ENCODE measurements at places on chromosomes 6 and 20.

DNA sequence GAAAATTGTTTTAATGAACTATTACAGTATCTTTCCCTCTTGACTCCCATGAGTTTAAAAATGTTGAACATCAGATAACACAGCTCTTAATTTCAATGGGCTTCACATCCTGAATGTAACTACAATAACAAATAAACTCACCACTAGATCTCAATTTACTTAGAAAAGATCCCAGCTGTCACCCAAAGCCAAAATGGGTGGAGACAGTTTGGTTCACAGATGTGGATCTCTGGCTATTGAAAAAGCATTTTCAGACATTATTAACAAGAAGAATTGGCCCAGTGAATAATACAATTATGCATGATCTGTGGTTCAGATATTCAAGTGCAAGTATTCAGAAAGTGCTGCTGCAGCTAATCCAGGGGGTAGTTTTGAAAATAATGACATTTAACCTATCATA, 184.7 kb upstream of the RALGAPA2 start:
- ATAC-seq = no peak

- no peak for ATAC-seq
These were observed 207.1 kb upstream of the SNX9 start for GRCh38 chr6:157615951-157616350.

DNA sequence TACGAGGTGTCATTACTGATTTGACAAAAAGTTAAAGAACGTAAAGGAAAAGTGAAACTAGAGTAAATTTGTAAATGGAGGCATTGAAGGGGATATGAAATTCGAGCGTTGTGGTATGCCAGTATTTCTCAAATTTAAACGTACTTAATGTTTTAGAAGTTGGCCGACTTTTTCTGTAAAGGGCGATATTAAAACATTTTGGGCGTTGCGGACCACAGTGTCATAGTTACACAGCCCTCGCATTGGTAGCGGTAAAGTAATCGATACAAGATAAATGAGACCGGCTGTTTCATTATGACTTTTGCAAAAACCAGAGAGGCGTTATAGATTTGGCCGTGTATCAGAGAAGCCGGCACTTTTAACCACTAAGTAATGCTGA, 39.6 kb downstream of the OR2B2 start:
- ATAC-seq = peak; percentile 51

GRCh38 chr6:142943711-142944123, 1.3 kb downstream of the HIVEP2 start:
- ATAC-seq = no peak

DNA sequence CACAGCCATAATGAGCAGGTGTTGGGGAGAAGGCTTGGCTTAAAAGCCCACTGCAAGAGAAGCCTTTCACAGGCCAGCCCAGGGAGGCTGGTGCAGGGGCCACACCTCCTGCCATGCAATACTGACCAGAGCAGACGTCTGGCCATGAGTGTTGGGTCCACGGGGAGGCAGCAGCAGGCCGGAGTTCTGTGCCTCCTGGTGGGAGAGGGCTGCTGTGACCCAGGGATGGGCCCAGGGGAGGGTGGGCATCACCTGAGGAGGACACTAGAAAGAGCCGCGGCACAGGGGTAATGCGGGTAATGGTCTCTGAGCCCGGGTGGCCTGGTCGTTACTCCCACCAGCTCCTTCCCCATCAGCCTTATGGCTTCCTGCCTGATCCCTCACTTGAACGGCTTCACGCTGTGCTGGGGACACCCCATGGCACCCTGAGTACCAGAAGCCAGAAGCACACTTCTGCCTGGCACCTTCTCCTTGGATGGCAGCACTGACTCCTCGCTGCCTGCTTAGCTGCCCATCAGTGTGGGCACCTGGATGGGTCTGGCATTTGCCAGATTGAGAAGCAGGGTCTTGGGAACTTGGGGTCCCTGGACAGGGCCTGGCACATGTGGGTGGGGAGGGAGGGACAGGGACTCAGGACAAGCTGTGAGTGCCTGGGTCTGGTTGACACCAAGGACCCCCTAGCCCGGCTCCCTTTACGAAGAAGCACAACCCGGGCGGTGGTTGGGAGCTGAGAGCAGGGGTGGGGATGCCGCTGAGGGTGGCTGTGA, 108.8 kb downstream of the ASXL1 start:
- ATAC-seq = no peak

DNA sequence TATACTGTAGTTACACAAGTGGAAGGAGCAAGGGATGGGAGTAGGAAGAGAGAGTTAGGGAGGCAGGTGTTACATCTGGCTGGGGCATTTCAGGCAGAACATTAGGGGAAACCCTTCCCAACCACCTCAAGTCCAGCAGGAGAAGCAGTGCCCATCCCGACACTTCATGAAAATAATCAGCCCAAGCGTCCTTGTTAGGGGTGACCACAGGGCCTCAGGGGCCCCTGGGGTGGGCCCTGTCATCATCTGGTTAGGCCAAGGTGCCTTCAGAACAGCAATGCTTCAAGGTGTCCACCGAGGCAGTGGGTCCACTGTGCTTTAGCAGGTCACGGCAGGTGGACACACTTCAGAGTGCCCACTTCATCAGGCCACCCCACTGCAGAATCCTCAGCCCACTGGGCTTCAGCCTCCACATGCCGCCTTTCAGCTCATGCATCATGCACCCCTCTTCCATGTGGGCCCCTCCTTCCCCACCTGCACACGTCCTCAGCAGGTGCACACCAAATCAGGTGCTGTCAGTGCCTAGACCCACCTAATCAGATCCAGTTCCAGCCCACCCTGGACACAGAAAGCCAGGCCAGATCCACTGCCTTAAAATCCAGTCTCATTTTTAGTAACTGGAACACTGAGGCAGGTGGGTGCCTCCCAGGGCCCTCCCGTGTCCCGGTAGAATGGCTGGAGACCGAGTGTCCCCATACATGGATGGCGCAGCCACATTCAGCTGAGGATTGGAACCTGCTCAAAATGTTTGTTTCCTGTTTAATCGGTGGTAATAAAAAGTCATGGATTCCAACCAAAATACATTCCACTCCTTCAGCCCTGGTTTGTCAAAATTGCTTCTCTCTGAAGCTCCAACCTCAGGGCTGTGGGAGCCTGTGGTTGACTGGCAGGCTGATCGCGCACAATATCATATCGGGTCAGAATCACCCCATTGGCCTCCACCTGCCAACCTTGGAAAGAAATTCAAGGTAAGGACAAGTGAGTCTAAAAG, 99.5 kb downstream of the ANKRD60 start:
- no peak for ATAC-seq

- peak; percentile 43 for ATAC-seq
These were observed 43.8 kb upstream of the EIF2S2 start for GRCh38 chr20:34155836-34156235.

DNA sequence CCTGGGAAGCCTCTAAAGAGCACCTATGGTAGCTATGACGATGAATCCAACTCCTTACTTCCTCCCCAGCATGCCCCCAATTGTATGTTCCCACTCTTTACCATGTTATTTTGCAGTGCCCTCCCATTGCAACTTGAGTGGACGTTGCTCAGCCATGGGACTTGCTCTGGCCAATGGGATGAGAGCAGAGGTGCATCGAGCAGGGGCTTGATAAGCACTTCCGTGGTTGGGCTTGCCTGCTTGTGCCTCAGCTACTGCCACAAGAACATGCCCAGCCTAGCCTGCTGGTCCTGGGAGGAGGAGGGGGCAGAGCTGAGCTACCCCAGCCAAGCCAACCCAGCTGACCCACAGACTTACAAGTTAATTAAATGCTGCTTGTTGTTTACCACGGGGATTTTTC, 71.1 kb upstream of the CTNNBL1 start:
- ATAC-seq = no peak

DNA sequence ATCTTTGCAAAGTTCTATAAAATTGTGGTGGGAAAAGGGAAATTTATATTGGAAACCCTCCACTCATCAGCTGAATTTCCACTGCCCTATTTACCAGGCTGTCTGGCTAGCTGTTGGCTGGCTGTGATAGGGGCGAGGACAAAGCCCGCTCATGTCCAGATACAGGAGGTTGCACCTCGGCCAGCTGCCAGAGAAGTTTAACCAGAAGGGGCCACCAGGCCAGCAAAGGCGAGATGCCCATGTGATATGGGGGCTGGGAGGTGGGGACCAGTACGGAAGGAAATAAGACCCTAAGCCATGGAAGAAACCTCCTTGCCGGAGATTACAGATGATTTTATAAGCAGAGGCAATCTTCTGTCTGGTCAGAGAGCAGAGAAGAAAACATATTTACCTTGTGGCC, 143.8 kb downstream of the FNDC1 start:
- no peak for ATAC-seq

DNA sequence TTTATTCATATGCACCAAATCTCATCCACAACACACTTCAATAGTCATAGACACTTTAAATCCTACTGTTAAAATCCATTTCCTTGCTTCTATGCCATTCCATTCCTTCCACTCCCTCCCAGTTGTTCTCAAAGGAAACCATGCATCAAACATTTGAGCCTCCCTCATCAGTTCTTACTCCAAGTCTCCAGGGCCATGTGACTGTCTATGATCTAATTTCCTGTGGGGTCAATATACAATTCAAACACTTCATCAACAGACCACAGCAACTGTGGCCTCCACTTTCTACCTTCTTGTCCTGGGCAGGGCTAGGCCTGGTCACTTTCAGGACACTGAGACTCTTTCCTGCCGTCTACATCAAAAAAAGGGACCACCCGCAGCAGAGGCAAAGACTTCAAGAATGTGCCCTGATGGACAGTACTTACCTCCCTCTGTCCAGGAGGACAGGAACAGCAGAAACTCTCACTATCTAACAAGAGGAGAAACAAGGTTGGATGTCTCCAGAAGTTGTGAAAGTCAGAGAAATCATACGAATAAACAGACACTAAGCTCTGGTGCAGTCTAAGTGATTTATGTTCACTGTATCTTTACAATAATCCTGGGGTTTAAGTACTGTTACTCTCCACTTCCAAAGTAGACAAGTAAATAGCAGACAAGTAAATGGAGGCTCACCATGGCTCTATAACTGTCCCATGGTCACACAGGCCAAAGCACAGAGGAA, 160.2 kb downstream of the QRSL1 start:
- no peak for ATAC-seq

GRCh38 chr6:21437581-21437980, 156.0 kb upstream of the SOX4 start:
- no peak for ATAC-seq

GRCh38 chr20:38157635-38158495, 7.2 kb downstream of the TGM2 start:
- no peak for ATAC-seq

- ATAC-seq = no peak
These were observed 6.1 kb upstream of the CCR6 start for GRCh38 chr6:167116838-167117228.

DNA sequence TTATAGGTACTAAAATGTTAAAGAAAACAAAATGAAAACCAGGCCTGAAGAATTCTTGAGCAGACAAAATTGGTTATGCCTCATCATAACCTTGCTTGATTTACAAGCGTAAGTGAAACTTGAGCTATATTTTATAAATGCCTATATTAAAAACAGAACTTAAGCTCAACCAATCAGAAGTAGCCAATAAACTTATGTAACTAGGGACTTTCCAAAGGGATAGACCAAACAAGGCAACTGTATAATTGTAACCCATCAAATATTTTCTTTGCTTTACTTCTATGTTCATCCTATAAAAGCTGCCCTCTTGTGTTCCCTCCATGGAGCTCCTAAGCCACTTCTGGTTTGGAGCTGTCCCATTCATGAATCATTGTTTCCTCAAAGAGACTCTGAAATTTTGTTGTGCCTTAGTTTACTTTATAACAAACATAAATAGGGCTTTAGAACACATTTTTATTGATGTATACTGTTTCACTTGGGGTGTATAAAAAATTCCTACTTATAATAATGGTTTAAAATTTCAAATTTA, 101.6 kb upstream of the CARMIL1 start:
- no peak for ATAC-seq

GRCh38 chr6:126723541-126724170, 383.7 kb downstream of the CENPW start:
- ATAC-seq = no peak

GRCh38 chr20:35892871-35893270, 61.4 kb downstream of the SCAND1 start:
- ATAC-seq = no peak

DNA sequence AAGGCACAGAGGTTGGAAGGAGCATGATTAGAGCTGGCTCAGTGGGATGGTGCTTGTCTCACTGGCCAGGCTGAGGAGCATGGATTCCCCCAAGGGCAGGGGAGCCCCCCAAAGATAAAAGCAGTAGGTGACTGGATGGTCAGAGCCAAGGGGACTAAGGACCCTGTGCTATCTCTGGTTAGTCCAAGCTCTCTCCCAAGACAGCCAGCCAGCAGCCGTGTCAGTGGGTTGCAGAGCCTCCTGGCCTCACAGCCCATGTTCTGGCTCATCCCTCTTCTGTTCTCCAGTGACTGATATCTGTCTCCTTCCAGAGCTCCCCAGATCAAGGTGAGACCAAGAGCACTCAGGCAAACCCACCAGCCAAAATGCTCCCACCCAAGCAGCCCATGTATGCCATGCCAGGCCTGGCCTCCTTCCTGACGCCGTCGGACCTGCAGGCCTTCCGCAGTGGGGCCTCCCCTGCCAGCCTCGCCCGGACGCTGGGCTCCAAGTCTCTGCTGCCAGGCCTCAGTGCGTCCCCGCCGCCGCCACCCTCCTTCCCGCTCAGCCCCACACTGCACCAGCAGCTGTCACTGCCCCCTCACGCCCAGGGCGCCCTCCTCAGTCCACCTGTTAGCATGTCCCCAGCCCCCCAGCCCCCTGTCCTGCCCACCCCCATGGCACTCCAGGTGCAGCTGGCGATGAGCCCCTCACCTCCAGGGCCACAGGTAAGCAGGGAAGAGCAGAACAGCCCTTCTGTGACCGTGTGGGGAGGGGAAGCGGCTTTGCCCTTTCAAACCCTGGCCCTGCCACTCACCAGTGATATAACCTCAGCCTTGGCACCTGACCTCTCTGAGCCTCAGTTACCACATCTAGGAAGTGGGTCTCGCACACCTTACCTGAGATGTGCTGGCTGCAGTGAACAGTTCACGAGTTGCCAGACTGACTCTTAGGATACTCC, 121.3 kb downstream of the JPH2 start:
- no peak for ATAC-seq

GRCh38 chr20:63698739-63699465, 2.5 kb downstream of the TNFRSF6B start:
- peak; percentile 49 for ATAC-seq

DNA sequence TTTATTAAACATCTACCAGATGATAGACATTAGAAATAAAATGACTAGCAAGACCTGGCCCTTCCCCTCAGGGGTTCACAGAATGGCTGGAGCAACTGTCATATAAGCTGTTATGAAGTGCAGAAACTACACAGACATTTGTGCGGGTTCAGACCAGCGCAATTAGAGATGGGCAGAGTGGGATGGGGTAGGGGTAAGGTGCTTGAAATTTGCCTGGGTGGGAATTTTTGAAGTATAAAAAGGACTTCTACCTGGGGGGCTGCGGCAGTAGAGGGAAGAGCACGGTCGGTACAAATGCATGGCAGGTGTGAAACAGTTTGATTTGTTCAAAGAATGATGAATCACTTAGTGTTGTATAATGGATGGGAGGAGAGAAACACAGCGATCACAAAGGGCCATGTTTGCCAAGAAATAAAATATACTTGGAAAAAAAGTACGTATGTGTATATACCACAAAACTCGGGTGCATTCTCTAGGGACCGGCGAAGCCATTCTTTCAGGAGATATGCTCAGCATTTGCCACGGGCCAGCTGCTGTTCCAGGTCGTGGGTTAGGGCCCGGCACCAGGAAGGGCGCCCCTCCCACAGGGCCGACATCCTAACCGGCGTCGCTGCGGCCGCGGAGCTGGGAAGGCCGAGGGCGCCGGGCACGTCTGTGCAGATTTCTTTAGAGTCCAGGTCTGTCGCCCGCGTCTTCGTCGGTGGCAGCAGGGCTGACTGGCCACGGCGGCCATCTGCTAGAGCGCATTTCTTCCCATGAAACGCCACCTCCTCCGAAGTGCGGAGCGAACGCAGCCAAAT, 809 bp upstream of the NOL7 start:
- ATAC-seq = peak; percentile 48

- ATAC-seq = no peak
These were observed 241.2 kb upstream of the PREP start for GRCh38 chr6:105644073-105644489.

Measured in stimulated activated memory B cell treated with anti-CD40 and anti-IgM and Interleukin-4, amounts not matched to agents 10 μg/mL and 1 μg/mL and 100 μg/mL, for 72 hours (primary cell).